ENCODE measurements at places on chromosomes 4 and X. TPM values are rescaled to one million over a fixed set of nuclear protein-coding genes. Genes with fewer than 3 reads are reported as not detected.

GRCh38 chrX:26581091-26581490, 365.1 kb downstream of the MAGEB5 start:
- H3K27me3 ChIP-seq, result no peaks in the 10 kb centered on the region
- H3K36me3 ChIP-seq, result no peaks in the 10 kb centered on the region
- no peak overlapping the region for H3K4me3 ChIP-seq
- H3K27ac ChIP-seq, result no peak overlapping the region
- no peak for DNase-seq

GRCh38 chr4:168674077-168674747, 177.4 kb downstream of the PALLD start:
- no peaks in the 10 kb centered on the region for H3K36me3 ChIP-seq
- no peak for DNase-seq
- H3K4me3 ChIP-seq, result no peak overlapping the region
- H3K4me1 ChIP-seq, result no peaks in the 10 kb centered on the region
- no peaks in the 10 kb centered on the region for H3K27me3 ChIP-seq

- DNase-seq, result no peak
- H3K36me3 ChIP-seq, result no peaks in the 10 kb centered on the region
- no peaks in the 10 kb centered on the region for H3K4me1 ChIP-seq
- H3K27ac ChIP-seq, result no peak overlapping the region
Observed at GRCh38 chr4:52554612-52555355, 104.3 kb downstream of the USP46 start.

- no peak overlapping the region for H3K27ac ChIP-seq
- no peak for DNase-seq
- no peaks in the 10 kb centered on the region for H3K27me3 ChIP-seq
- H3K4me1 ChIP-seq, result no peaks in the 10 kb centered on the region
- no peak overlapping the region for H3K4me3 ChIP-seq
- no peaks in the 10 kb centered on the region for H3K36me3 ChIP-seq
Observed at GRCh38 chrX:118171356-118171755, 54.7 kb upstream of the KLHL13 start.

GRCh38 chr4:149595500-149595899, 220.1 kb downstream of the IQCM start:
- H3K36me3 ChIP-seq, result no peaks in the 10 kb centered on the region
- H3K4me3 ChIP-seq, result no peak overlapping the region
- no peak for DNase-seq
- no peaks in the 10 kb centered on the region for H3K27me3 ChIP-seq
- H3K4me1 ChIP-seq, result no peaks in the 10 kb centered on the region

DNA sequence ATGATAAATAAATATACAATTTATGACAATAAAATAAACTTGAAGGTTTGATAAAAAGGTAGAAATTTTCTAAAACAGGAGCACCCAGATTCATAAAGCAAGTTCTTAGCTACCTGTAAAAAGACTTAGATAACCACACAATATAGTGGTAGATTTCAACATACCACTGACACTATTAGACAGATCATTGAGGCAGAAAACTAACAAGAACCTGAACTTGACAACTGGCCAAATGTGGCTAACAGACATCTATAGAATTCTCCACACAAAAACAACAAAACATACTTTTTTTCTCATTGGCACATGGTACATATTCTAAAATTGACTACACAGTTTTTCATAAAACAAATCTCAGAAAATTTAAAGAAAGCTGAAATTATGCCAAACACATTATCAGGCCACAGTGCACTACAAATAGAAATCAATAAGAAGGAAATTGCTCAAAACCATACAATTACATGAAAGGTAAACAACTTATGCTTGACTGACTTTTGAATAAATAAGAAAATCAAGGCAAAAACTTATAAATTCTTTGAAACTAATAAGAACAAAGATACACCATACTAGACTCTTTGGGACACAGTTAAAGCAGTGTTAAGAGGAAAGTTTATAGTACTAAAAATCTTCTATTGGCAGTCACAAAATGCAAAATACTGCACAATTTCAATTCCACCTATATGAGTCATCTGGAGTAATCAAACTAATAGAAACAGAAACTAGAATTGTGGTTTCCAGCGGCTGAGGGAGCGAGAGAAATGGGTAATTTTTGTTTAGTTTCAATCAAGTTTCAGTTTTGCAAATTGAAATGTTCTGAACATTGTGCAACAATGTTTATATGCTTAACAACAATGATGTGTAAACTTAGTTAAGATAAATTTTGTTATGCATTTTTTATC, 925.6 kb downstream of the SH3BGRL start:
- H3K4me3 ChIP-seq, result no peak overlapping the region
- H3K36me3 ChIP-seq, result no peaks in the 10 kb centered on the region
- H3K27me3 ChIP-seq, result no peaks in the 10 kb centered on the region

DNA sequence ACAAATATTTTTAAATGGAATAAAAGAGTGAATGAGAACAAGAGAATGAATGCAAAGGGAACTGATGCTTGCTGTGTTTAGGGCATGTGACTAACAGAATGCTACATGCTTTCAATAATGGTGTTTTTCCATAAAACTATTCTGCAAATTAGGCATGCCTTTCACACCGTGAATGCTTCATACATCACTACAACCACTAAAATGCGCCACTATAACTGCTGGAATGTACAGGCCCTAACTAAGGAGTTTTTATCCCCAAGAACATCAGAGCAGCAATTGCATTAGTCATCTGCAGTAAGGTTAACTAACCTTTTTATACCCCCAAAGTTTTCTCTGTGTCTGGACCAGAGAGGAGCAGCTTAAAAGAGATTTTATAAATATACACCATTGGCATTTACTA, 190.4 kb downstream of the ARAP2 start:
- no peak for DNase-seq
- no peaks in the 10 kb centered on the region for H3K27me3 ChIP-seq
- no peaks in the 10 kb centered on the region for H3K4me1 ChIP-seq
- no peak overlapping the region for H3K27ac ChIP-seq

DNA sequence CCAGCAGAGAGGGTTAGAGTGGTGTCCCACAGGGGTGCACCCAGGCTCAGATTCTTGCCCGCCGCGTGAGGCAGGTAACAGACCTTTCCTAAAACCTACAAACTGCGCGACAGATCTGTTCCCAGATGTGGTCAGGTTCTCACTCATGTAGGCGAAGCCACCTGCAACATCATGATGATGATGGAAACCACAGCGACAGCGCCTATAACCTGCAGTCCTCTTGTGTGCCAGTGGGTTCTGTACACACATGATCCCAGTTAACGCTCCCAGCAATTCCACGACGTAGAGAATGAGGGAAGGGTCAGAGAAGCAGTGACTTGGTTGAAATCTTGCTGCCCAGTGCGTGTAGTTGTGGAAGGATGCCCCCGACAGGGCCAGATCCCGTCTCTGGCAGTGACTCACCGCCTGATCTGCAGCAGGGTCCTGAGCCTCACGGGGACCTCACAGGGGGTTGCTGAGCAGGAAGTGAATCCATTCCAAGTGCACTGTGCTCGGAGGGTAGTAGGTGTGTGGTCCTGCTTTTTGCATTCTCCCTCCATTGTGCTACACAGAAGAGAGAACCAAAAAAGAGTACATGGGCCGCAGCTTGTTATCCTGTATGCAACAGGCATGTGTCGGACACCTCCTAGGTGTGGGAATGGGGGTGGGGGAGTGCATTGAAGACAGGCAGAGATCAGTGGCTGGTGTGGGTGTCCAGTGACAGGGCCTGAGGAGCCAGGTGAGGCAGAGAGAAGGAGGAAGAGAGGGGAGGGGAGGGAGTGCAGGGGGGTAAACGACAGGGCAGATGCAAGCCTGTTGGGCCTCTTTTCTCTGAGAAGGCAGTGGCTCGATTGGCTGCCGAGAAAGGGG, 66.6 kb downstream of the MTMR1 start:
- H3K4me3 ChIP-seq, result no peak overlapping the region
- no peaks in the 10 kb centered on the region for H3K27me3 ChIP-seq
- no peak for DNase-seq
- H3K4me1 ChIP-seq, result peaks cover 4% of the 10 kb centered on the region
- no peak overlapping the region for H3K27ac ChIP-seq

DNA sequence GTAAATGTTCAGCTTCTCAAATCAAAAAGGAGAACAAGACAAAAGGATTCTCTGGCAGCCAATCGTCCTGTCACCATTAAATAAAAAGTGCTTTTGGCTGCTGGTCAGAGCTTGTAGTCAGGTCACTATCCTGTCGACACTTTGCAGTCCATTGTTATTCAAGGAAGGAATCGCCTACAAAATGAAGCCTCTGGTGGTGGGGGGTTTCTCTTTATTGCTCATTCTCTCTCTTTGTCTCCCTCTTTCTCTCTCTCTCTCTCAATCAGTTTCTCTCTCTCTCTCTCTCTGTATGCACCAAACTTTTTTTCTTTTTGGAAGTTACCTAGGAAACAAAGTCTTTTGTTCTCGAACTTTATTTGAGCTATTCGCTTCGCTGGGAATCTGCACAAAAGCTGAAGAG, 17.6 kb upstream of the SCML1 start:
- H3K36me3 ChIP-seq, result no peaks in the 10 kb centered on the region
- H3K4me1 ChIP-seq, result no peaks in the 10 kb centered on the region
- no peak overlapping the region for H3K27ac ChIP-seq
- no peak for DNase-seq
- H3K4me3 ChIP-seq, result no peak overlapping the region

DNA sequence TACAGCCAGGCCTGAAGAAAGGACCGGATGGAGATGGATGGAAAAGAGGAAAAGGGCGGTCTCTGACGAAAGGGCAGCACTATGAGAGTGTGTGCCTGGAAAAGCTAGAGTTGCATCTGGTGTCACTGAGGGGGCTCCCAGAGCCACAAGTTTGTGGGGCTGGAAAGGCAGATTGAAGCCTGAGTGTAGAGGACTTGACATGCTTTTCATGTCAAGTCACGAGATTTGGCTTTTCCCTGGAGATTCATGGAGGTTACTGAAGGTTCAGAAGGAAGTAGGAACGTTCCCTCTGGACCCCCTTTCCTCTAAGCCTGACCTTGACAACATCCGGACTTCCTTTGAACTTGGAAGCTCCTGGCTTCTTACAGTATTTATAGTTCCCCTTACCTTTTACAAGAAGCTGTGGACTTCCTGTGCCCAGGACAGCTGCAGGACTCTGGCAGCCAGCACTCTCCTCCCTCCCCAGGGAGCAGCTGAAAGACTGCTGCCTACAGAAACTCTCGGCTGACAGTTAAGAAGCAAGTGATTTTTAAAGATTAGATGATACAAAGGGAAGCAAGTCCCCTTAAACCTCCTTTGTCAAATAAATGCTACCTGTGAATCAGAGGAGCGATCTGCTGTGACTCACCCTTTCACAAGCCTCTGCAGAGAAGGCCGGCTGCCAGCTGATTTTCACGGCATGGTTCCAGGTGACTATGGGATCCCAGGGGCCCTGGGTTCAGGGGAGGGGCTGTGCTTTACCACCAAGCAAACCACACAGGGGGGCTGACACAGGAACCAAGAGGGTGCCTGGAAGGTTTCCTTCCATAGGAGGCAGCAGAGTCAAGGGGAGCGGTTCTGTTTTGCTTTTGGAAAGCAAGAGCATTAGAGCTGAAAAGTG, 72.9 kb upstream of the STIM2 start:
- no peaks in the 10 kb centered on the region for H3K27me3 ChIP-seq
- no peak overlapping the region for H3K27ac ChIP-seq
- no peak for DNase-seq
- peaks cover 12% of the 10 kb centered on the region for H3K4me1 ChIP-seq
- H3K4me3 ChIP-seq, result no peak overlapping the region
- H3K36me3 ChIP-seq, result no peaks in the 10 kb centered on the region

DNA sequence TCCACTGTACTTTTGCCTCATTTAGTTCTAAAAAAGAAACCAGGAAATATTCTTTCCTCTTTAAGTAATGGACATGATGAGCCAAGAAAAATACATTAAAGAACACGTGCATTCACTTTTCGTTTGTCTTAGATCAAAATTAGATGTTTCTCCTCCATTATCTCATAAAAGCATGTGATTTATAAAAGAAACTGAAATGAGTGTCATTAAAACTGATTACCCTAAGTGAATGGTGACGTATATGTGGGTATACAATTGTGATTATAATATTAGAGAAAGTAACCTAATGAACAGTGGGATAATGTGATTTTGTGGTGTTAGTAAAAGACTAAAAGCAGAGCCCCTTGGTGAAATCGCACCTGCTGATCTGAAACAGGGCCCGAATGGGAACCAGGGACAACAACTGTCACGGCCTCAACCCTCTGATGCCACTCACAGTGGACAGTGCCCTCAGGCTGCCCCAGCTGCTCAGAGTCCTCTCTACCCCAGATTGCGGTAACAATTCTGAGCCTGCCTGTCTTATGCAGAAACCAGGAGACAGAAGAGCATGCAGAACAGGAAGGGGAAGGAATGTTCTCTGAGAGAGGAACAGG, 25.7 kb upstream of the HS6ST2 start:
- H3K4me1 ChIP-seq, result no peaks in the 10 kb centered on the region
- no peak overlapping the region for H3K27ac ChIP-seq
- H3K36me3 ChIP-seq, result no peaks in the 10 kb centered on the region
- DNase-seq, result no peak

- no peaks in the 10 kb centered on the region for H3K36me3 ChIP-seq
- no peak overlapping the region for H3K27ac ChIP-seq
- DNase-seq, result no peak
- H3K4me3 ChIP-seq, result no peak overlapping the region
- H3K27me3 ChIP-seq, result no peaks in the 10 kb centered on the region
Observed at GRCh38 chr4:162274354-162274753, 110.6 kb upstream of the FSTL5 start.

DNA sequence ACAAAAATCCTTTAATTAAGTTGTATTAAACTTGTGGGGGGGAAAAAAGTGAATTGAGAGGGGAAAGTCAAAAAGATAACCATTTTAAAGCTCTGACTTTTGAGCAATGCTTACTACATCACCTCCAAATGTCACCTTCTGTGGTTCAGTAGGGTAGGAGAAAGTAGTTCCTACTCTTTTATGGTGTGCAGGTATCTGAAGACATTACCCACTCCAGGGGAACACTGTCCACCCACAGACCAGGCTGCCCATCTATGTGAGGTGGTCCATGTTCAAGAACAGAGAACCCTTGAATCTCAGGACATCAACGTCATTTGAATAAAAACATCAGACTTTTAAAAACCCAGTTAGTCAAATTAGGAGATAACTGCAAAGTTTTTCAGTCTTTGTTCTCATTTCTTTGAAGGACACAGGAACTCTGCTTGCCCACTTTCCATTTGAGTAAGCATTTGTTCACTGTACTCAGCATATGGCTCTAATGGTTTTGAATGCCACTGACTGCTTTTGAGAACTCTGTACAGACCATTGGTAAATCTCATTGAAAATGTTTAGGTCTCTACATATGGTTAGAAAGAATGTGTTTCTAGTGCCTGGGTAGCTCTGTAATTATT, 18.4 kb downstream of the NMU start:
- peaks cover 4% of the 10 kb centered on the region for H3K27me3 ChIP-seq
- DNase-seq, result no peak
- H3K27ac ChIP-seq, result no peak overlapping the region
- peaks cover 3% of the 10 kb centered on the region for H3K4me1 ChIP-seq
- no peaks in the 10 kb centered on the region for H3K36me3 ChIP-seq

DNA sequence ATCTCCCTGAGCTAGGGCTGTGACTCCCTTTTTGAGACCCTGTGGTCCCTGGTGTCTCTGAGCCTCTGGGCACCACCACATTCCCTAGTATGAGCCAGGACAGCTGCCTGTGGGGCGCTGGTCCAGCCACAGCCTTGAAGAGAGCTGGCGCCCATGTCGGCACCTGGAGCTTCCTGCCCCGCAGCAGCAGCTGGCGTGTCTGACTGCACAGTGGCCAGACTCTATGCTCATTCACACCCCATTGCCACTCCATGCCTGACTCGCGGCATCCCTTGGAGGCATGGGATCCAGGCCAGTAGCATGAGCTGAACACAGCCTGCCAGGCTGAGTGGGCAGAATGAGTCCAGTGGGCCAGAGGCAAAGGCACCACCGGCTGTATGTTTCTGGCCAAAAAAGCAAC, 8.3 kb upstream of the SPP1 start:
- DNase-seq, result no peak
- no peaks in the 10 kb centered on the region for H3K4me1 ChIP-seq
- H3K36me3 ChIP-seq, result no peaks in the 10 kb centered on the region
- no peak overlapping the region for H3K27ac ChIP-seq
- H3K4me3 ChIP-seq, result no peak overlapping the region

CHRNA9 gene
- total RNA-seq, result not detected

ARHGAP24 gene
- total RNA-seq, result not detected

MAGEC2 gene
- total RNA-seq, result not detected

POF1B gene
- total RNA-seq, result 0.12 TPM

All from activated CD4-positive, alpha-beta T cell treated with anti-CD3 and anti-CD28 coated beads, Interleukin-2, amount 10 ng/mL, durations not matched to agents 7 days and 5 days (primary cell).